NCI-H748 treated with DMSO at 0.1 percent for 48 hours (cell line): ENCODE measurements at places on chromosomes 5 and 9.
A peak's percentile ranks its signal among the peaks of the same experiment; 100 is the strongest.

DNA sequence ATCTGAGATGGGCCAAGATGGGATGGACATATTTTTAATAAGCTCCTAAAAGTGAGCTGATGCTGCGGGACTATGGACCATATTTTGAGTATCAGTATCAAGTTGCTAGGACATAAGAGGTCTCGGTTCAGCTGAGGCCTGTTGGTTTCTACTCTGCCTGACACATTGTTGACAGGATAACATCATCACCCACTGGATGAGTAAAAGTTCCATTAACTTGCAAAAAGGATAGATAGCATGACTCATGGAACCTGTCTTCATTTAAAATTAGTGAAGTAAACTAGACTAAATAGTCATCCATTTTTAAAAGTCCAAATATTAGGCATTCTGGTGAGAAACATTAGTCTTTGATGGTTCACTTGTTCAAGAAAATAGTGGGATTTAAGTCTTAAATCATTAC, 33.3 kb downstream of the PARP8 start:
- DNase-seq = no peak

DNA sequence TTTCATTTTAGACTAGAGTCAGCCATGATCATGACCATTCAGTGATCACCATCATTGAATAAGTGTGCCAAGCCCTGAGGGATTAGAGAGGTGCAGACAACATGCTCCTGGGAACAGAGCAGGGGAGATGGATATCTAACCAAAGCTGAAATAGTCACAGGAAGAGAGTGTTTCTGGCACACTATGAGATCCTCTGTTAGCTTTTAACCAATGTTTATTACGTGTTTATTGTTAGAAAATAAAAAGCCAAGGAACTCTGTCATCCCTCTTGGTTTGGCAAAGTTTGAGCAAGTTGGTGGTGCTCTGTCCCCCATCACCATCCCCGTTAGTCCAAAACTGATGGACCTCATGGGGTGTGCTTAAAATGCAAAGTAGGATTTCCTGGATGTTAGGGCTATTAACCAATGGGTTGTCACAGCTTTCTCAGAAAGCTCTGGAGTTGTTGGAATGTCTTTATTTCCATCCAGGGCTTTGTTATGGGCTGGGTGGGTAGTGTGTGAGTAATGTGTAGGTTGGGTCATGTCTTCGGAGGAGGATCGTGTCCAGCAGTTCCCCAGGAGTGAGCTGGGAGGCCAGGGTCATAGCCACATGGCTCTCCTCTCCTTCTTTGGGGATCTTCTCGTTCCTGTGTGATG, 34.9 kb downstream of the SLC28A3 start:
- no peak for DNase-seq

- DNase-seq = no peak
Observed at GRCh38 chr5:54249210-54250028, 61.0 kb downstream of the ARL15 start.

DNA sequence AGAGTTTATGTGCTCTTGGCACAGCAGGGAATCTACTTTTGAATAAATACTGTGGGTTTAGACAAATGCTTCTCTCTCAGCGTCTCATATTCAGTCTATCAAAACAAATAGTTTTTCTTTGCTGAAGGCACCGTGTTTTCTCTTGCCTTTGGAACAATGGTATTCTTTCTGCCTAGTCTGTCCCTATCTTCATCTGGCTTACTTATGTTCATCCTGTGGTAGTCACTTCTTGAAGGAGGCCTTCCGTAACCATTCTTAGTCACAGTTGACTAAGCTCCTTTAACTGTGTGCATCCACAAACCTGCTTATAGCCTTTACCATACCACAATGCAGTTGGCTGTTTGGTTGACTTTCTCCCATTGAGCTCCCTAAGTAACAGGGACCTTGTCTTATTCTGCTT, 45.9 kb downstream of the LARP1 start:
- DNase-seq = no peak

- no peak for DNase-seq
Observed at GRCh38 chr9:119003201-119003611, 366.0 kb downstream of the BRINP1 start.

GRCh38 chr9:121634329-121635261, 16.8 kb upstream of the DAB2IP start:
- DNase-seq = no peak

- no peak for DNase-seq
Observed at GRCh38 chr5:62112689-62113228, 193.2 kb upstream of the KIF2A start.

DNA sequence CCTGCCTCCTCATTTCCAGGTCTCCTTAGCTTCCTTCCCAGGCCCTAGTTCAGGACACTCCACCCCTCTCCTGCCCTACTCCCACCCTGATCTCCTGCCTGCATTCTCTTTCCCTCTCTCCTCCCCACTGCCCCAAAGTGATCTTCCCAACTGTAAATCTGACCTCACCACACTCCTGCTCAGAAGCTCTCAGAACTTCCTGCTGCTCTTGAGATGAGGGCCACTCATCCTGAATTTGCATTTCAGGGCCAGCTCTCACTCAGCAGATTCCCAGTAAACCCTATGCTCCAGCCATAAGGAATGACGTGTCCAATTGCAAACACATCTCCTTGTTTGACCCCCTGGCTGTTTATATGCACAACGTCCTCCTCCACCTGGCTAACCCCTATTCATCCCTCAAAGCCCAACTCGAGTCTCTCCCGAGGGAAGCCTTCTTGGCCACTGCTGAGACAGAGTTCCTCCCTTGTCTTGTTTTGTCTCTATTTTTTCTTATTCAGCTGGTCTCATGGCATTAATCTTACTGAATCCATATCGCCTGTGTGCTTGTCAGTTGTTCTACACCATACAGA, 95.0 kb downstream of the NSG2 start:
- no peak for DNase-seq

DNA sequence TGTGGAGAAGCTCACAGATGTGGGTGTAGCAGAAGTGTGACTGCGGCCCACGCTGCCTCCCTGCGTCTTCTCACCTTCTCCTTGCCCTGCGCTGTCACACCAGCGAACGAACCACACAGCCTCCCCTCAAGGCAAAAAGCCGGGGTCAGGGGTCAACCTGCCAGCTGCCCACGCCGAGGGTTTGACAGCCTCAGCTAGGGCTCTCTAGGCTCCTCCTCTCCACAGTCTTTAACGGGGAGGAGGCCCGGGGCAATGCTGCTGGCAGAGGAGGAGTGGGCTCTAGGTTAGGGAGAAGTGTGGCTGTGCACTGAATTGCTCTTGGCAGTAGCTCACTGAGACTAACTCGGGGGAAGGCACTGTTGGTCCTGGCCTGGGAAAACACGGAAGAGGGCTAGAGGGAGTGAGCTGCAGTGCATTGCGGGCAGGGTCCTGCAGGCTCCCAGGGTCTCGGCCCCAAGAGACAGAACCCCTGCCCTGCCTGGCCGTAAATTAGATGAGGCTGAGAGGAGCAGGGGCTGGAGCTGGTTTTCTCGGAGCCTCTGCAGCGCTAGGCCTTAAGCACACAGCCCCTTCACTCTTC, 4.2 kb upstream of the TRIM52 start:
- no peak for DNase-seq

- no peak for DNase-seq
Observed at GRCh38 chr9:121906074-121906870, 186.8 kb downstream of the TTLL11 start.

GRCh38 chr5:173863359-173863758, 24.8 kb upstream of the CPEB4 start:
- DNase-seq = no peak

- DNase-seq = peak; percentile 21
Observed at GRCh38 chr9:5630081-5630507, 1.2 kb downstream of the RIC1 start.

DNA sequence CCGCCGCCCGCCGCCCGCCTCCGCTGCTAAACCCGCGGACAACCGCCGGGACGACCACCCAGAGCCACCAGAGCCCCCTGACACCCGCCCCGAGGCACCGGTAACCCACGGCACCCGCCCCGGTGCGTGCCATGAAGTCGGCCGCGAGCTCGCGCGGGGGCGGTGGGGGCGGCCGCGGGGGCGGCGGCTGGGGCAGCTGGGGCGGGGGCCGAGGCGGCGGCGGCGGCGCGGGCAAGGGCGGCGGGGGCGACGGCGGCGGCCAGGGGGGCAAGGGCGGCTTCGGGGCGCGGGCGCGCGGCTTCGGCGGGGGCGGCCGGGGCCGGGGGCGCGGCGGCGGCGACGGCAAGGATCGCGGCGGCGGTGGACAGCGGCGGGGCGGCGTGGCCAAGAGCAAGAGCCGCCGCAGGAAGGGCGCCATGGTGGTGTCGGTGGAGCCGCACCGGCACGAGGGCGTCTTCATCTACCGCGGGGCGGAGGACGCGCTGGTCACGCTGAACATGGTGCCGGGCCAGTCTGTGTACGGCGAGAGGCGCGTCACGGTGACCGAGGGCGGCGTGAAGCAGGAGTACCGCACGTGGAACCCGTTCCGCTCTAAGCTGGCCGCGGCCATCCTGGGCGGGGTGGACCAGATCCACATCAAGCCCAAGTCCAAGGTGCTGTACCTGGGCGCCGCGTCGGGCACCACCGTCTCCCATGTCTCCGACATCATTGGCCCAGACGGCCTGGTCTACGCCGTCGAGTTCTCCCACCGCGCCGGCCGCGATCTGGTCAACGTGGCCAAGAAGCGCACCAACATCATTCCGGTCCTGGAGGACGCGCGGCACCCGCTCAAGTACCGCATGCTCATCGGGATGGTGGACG, 499 bp downstream of the FBLL1 start:
- peak; percentile 4 for DNase-seq

DNA sequence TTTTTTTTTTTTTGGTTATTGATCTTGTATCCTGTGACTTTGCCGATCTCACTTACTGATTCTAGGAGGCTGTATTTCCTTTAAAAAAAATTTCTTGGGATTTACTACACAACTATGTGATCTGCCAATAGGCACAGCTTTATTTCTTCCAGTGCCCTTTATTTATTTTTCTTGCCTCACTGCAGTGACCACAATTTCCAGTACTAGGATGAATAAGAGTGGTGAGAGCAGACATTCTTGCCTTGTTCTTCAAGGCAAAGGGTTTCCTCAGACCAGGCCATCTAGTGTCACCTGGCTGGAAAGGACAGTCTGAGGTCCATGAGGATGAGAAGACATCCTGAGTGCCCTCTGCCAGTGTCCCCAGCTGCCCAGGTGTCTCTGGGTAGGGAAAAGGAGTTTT, 265.4 kb downstream of the SPOCK1 start:
- DNase-seq = no peak

DNA sequence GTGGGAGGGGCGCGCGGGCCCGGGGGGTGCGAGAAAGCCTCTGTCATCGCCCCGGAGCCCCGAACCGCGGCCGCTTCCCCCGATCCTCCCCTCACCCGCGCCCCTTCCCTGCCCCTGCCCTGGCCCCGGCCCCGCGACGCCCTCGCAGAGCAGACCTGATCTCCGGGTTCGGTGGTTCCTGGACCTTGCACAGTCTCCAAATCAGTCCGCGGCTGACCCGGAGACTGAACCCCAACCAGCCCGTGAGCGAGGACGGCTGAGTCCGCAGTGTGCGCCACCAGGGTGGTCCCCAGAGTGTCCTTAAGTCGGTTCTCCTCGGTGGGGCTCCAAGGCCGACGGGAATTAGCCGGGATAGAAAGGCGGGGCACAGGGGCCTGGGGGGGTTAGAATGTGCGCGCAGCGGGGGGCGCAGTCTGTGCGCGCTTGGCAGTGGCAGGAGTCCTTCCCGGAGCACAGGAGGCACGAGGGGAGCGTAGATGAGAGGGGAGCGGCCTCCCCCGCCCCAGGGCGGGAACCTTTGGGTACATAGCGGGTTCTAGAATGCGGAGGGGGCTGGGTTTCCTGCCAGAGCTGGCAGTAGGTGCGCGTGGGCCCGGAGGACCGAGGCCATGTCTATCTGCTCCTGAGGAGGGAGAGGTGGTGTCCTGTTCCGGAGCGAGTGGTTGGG, 779 bp downstream of the PKN3 start:
- no peak for DNase-seq

DNA sequence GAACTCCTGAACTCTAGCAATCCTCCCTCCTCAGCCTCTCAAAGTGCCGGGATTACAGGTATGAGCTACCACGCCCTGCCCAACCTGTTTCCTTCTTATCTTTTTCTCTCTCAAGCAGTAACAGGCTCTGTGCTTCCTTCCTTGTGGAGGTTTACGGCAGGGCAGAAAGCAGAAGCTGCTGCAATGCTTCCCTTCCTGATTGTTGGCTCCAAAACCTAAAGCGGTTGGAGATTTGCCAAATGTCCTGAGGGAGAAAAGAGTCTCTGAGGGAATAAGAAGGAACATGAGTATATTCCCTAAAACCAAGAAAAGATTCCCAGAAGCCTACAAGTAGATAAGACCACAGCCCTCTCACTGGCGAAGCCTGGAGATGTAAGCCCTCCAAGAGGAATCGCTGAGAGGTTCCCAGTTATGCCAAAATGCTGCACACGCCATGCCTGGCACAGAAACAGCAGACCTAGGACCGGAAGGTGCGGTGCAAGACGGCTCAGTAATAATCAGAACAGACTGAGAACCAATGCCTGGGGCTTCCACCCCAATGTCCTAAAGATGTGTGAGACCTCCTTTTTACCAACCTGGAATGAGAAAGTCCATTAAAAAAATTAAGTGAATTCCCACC, 73.2 kb downstream of the APTX start:
- no peak for DNase-seq

GRCh38 chr9:132637801-132638200, 32.0 kb downstream of the DDX31 start:
- no peak for DNase-seq

GRCh38 chr9:1273859-1274258, 223.7 kb downstream of the DMRT2 start:
- DNase-seq = no peak

- no peak for DNase-seq
Observed at GRCh38 chr5:107235167-107235566, 435.6 kb downstream of the EFNA5 start.

- no peak for DNase-seq
Observed at GRCh38 chr9:76692458-76693129, 71.6 kb upstream of the PCA3 start.

- DNase-seq = no peak
Observed at GRCh38 chr9:4992872-4993271, 7.8 kb downstream of the JAK2 start.

GRCh38 chr5:142783601-142784341, 13.6 kb downstream of the ARHGAP26 start:
- DNase-seq = no peak

DNA sequence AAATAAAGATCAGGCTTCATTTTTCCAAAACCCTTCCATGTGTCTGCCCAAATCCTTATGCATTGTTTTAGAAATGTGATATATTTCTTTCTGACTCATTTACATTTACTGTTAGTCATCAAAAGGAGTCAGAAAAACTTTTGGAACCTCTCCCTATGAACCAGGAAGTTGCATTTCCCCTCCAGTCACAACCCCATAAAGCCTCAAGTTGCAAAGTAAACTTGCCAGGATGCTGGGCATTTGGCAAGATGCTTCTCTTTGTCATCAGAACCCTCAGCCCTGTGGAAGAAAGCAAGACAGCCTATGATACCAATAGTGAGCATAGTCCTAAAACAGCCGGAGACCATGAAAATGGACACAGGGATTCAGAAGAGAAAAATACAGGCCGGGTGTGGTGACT, 84.2 kb downstream of the MUSK start:
- DNase-seq = no peak

GRCh38 chr5:113091622-113092021, 115.0 kb downstream of the DCP2 start:
- no peak for DNase-seq
